ENCODE measurements at places on chromosomes 11 and 22.

DNA sequence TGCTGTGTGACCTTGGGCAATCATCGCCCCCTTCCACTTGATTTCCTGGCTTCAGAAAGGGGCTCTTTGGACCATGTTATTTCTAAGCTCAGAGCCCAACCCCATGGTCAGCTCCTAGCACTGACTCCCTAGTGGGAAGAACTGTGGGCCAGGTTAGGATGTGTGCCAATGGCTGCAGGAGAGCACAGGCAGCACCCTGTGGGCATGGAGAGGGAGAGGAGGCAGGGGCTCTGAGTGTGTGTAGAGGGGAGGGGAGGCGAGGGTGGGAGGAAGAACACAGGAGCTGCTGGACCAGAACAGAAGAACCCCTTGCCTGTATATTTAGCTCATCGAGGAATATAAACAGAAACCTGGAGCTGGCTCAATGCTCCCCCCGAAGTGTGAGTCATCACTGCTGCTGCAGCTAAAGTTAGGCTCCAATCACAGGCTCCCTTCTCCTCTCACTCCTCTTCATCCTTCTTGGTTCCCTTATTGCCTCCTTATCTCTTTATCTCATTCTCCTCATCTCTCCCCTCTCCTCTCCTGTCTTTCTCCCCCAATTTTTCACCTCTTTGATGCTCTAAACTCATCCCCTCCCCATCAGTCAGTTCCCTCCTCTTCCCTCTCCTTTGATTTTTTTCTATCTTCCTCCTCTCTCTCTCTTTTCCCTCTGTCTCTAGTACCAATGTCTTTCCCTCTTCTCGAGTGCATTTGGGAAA, 14.5 kb upstream of the RPS19BP1 start:
- DNase-seq: no peak

DNA sequence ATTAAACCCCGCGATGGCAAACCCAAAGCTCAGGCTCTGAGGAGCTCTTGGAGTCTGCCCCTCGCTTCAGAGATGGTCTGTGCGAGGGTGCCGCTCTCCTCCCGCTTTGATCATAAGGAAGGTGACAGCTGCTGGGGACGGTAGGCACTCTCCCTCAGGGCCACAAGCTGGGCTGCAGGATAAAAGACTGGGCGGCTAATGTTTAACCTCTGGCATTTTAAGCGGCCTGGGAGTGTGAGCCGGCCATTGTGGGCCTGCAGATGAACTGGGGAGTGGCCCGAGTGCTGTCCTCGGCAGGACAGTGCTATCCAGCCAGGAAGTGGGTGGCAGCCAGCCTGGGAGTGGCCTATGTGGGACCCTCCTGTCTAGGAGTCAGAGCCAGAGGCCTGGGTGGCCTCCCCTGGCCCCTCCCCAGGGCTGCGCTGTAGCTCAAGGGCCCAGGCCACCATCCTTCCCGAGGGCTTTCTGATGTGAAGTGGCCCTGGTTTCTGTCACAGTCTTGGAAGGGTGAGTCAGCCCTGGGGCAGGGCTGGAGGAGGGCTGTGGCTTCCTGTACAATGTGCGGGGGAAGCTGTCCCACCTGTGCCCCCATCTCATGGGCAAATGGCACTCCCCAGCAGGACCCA, 58.7 kb upstream of the PRODH start:
- no peak for DNase-seq

DNA sequence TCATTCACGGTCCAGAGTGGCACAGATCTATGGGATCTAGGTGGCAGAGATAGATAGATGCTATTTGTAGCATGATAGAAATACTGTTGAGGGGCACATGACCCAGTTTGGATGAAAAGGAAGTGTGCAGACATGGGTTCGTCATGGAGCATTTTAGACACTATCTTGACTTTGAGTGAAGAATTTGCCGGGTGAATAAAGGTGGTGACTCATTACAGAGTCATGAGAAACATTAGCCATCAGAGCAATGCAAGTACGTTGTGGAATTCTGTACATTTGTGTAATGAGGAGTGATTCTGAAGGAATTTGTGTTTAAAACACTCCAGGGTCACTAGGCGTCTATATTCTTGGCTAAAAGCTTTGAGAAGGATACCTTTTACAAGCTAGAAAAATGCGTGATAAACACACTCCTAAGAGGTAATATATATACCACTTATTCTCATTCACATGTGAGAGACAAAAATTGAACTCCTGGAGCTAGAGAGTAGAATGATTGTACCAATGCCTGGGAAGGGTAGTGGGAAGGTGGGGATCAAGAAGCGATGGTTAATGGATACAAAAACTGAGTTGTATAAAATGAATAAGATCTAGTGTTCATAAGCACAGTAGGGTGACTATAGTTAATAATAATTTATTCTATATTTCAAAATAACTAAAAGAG, 593.7 kb upstream of the LUZP2 start:
- no peak for DNase-seq

- DNase-seq: peak; percentile 56
Observed at GRCh38 chr22:39622881-39623367, 52.4 kb downstream of the CACNA1I start.

DNA sequence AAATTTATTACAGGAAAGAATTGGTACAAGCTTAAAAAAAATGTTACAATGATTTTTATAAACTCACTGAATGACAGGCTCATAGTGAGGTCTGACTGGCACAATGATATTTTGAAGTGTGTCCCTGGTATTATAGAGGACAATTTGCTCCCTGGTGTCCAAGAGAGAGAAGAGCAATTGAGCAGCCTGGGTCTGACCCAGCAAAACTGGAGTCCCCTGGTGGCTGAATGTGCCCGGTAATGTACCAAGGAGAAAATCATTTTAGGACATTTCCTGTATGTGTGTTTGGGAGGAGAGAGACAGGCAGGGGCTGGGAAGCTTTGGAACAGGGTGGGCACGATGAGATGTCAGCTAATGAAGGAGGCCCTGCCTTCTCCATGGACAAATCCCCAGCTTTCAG, 125.3 kb downstream of the APOL5 start:
- no peak for DNase-seq

DNA sequence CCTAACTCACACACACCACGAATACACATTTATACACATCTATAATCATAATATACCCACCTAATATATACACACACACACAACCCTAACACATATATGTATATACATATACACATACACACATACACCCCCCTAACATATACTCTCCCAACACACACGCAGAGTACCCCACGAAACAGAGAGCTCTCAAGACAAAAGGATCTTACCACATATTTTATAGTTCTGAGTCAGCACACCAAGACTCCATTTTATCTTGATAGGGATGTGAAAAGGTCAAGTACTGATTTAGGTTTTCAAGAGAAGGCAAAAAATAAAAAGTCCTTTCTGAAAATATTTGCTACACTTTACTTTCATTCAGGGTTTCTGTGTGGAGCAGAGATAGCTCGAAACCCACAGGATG, 1207.2 kb downstream of the LRRC4C start:
- DNase-seq: no peak

- DNase-seq: peak; percentile 2
Observed at GRCh38 chr11:115503083-115503885, 931 bp downstream of the CADM1 start.

DNA sequence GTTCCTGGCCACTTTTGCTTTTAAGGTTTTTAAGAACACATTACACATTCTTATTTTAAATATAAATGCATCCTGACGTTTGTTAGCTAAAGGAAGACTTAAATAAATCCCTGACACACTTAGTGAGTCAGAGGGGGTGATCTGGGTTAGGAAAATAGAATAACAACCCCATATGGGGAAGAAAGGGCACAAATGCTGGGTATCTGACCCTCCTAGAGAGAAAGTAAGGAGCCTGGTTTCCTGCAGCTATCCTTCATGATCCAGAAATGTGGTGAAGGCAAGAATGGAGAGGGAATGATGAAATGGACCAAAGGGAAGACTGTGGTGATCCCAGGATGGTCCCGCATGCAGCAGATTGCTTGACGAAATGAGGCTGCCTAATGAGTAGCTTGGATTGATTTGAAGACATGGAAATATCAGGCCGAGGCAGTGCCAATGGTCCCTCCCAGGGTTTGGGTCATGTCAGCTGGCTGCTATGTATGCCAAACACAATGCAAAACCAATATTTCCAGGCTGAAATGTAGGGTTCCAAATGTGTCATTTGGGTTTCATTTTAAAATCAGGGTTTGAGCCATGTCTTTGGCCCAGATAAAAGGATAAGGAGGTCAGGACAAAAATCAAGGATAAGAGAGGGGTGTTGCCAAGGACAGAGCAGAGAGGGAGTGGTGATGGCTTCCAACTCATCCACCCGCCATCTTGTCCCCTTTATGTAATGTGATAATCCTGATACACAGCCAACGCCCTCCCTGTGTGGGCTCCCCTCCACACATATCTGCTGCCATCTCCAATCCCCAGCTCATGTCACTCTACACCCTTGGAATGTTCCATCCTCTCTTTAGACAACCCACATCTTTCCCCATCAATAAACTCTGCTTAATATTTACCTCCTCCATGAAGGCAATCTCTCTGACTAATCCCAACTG, 135.1 kb upstream of the PITPNB start:
- no peak for DNase-seq

GRCh38 chr22:24444729-24445466, 17.5 kb downstream of the ADORA2A start:
- no peak for DNase-seq

DNA sequence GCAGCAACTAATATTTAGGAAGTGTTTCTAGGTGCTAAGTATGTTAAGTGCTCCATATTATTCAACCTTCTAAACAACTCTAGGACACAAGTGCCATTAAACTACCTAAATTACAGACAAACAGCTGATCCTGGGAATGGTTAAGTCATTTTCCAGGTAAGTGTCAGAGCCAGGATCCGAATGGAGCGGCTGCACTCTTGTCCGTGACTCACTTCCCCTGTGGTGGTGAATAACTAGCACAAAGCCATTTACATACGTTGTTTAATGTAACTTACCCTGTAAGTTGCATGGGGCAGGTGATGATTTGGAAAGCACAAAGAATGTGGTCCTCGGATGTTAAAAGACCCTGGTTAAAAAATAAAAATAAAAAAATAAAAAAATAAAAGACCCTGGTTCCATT, 8.8 kb upstream of the PRG2 start:
- no peak for DNase-seq

DNA sequence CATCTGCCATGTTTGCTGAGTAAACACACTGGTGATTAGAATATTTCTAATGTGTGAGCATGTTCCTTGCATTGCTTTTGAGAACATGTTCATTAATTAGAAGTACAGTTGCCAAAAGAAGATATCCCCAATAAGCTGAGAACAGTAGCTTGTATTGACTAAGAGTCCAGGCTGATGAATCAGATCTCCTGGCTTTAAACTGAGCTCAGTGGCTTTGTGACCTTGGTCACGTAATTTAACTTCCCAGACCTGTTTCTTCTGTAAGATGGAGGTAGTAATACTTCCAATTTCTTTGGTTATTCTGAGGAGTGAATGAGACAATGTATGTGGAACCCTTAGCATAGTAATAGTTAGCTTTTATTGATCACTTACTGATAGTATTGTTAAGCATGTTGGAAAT, 61.9 kb downstream of the CYB5R2 start:
- no peak for DNase-seq

- no peak for DNase-seq
Observed at GRCh38 chr11:82959987-82960778, 58.6 kb downstream of the DDIAS start.

DNA sequence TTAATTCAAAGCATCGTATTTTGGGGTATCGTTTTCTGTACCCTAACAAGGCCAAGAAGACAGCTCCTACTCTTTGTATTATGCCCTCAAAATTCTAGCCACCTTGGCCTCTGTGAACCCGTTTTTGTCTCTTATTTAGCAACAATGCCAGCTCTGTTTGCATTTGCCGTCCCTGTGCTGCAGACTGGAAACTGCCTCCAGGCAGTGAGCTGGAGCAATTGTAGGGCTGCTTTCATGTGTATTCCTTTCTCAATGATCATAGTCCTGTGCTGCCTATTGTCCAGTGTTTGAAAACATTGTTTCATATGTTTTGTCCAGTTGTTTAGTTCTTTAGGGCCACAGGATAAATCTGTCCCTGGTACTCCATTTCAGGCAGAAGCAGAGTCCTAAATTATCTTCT, 19.9 kb upstream of the BACE1-AS start:
- no peak for DNase-seq

DNA sequence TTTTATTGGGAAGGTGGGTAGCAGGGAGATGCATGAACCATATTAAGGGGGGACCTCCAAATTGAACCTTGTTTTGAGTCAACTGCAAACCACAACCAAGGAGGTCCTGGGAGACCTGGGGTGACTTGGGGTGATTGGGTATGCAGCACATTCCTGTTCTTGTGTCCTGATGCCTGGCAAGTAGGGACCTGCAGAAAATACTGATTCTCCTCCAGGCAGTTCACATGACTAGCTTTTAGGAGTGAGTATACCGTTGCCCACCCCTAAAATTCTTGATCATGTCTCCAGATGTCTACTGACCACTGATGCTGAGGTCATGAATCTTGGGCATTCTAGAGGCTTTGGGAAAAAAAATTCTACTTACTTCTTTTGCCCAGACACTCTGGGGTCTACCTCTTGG, 6.3 kb downstream of the EHF start:
- no peak for DNase-seq

DNA sequence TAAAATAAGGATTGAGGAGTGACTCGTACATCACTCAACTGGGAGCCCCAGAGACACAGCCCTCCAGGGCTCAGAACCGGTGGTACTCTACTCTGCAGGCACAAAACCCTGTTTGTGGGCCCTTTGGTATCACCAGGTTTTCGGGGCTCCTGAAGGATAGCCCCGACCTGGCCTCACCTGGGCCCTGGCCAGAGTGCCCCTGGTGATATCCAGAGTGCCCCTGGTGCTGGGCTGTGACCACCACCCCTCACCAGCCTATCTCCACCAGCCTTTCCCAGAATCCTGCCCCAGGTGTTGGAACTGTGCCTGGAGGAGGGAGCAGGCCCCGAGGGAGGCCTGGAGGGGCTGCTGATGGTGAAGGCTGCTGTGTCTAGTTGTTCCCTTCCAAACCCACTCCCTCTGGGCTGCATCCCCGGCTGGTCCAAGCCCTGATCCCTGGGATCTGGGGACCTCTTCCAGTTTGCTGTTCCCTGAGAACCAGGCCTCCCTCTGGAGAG, 2.2 kb upstream of the GGT5 start:
- DNase-seq: no peak

GRCh38 chr11:117610045-117610444, 187.0 kb downstream of the DSCAML1 start:
- DNase-seq: no peak

DNA sequence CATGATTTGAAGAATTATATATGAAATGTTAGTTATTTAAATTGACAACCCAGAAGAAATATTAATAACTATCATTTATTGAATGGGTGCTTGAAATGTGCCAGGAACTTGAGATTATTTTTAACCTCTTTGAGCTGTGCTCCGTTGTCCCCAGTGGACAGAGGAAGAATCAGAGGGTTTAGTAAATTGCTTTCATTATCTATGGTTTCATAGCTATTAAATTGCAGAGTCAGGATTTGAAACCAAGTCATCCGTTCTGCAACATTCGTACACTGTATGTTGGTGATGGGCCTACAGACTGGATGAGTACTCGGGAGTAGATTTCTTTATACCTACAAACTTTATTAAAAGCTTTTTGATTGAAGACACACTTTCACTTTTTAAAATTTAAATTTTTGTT, 4.9 kb downstream of the HSD17B12 start:
- no peak for DNase-seq
